ENCODE measurements at places on chromosomes 3 and 15.

DNA sequence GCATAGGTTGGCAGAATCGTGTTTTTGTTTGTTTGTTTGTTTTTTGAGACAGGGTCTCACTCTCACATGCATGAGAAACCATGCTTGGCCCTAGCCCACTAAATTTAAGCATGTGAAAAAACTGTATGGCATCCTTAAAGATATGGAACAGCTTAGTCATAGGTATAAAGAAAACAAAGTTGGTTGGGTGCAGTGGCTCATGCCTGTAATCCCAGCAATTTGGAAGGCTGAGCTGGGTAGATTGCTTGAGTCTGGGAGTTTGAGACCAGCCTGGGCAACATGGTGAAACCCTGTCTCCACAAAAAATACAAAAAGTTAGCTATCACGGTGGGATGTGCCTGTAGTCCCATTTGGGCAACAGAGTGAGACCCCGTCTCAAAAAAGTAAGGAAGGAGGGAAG lies 25.2 kb downstream of the EXD1 start:
- no peak for DNase-seq

DNA sequence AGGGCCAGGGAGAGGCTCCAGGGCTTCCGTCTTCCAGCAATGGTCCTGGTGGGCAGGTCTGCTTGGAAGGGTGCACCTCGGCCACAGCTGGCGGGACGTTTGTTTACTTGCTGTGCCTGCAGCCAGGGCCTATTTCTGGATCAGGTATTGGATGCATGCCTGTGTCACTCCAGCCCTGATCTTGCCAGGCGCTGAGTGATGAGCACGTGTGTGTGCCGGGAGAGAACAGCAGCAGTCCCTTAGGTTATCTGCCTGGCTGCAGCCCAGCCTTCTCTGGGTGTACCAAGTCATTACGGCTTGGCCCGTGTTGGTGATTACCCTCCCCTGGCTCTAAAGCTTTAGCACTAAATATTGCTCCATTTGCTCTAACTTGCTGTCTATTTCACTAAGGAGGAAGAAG lies 14.9 kb downstream of the CCDC32 start:
- DNase-seq: no peak

DNA sequence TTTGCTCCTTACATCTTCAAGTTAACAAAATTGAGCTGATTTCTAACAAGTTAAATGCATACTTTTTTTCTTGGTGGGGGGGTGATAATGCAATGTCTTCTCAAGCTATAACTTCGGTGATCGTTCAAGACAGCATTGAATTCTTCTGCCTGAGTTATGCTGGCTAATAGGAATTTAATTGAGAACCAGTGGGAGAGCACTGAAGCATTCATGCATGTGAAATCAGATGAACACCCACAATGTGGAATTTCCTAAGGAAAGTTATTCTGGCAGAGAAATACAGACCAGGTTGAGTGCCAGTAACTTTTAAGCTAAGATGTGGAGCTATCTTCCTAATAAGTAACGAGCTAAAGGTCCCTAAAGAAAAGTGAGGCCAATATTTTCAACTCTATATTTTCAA lies 3.0 kb downstream of the SPATA16 start:
- no peak for DNase-seq

DNA sequence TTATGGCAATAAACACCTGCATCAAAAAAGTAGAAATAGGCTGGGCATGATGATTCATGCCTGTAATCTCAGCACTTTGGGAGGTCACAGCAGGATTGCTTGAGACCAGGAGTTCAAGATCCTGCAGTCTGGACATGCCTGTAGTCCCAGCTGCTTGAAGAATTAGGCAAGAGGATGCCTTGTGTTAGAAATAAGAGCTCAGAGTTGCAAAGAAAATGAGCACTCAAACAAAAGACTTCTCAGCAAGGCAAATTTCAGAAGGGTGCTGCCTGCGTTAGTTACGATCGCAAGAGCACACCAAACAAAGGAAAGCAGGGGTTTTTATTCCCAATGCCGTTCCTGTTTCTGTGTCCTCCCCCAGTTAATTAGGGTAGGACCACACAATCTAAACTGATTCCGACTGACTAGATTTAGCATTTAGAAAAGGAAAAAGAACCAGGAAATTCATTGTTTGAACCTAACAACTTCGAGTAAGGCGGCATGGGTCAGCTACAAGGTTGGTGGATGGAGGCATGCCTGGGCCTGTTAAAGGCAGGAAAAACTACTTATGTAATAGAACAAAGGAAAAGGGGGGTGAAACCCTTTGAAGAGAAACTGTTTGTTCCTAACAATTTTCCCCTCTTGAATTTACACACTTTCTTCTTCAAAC lies 55.5 kb downstream of the DLG1 start:
- DNase-seq: no peak

GRCh38 chr3:45618081-45618509 lies 23.5 kb downstream of the LIMD1 start:
- no peak for DNase-seq

- DNase-seq: no peak
Observed at GRCh38 chr15:78322243-78322642, 17.9 kb upstream of the CRABP1 start.

- DNase-seq: no peak
Observed at GRCh38 chr15:79919090-79919748, 22.4 kb upstream of the MTHFS start.

Measured in activated CD4-positive, alpha-beta memory T cell treated with anti-CD3 and anti-CD28 coated beads, Interleukin-2, amount 10 ng/mL, durations not matched to agents 7 days and 5 days (primary cell).